ENCODE measurements at places on chromosomes 1 and 21. TPM values are rescaled to one million over a fixed set of nuclear protein-coding genes. Genes with fewer than 3 reads are reported as not detected.
A peak's percentile ranks its signal among the peaks of the same experiment; 100 is the strongest.

DNA sequence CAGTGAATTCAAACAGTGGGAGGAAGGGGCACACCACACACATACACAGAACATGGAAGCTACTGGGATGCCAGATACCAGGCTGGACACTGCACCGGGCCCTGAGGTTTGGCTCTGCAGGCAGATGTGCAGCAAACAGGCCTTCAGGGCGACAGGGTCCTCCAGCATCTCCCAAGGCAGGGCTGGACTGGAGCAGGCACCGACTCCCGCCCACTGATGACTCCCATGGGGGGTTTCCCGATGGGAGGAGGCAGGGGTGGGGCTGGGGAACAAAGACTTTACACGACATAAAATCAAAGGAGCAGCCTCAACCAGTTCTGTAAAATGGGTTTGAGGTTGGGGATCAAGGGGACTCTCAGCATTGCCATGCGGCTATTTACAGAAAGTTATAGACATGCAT is 118.1 kb downstream of the SYT2 start:
- no peak for ATAC-seq

- no peak for ATAC-seq
Observed at GRCh38 chr1:181191494-181192040, 103.1 kb downstream of the IER5 start.

GRCh38 chr1:84426376-84426775 is 28.1 kb downstream of the DNASE2B start:
- no peak for ATAC-seq

DNA sequence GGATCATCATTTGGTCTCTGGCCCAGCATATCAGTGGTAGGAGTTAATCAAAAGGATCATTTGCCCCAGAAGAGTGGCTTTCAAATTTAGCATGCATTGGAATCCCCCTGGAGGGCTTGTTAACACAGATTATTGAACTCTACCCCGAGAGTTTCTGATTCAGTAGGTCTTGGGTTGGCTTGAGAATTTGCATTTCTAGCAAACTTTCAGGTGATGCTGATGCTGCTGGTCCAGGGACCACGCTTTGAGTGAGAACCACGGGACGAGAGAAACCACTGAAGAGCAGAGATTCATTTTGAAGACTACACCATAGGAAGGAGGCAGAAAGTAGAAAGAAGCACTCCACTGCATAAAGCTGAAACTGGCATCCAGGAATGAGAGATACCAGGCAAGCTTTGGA is 81.3 kb upstream of the DUSP10 start:
- ATAC-seq = peak; percentile 24

DNA sequence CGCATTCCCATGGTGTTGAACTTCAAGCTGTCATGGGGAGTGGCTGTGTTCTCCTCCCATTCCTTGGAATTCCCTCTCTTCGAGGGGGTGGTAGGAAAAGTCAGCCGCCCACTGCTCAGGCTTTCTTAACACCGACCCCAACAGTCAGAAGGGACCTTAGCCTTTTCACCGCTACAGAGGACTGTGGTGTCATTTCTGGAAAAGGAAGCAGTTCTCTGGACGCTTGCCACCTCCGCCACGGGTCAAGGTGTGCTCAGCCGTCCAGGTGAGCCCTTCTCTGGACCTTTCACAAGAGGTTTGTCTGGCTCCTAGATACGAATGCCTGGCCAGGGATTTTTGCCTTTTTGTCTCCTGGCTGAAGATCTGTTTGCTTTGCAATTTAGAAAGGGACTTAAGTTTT is 31.8 kb downstream of the CLIC6 start:
- no peak for ATAC-seq

DNA sequence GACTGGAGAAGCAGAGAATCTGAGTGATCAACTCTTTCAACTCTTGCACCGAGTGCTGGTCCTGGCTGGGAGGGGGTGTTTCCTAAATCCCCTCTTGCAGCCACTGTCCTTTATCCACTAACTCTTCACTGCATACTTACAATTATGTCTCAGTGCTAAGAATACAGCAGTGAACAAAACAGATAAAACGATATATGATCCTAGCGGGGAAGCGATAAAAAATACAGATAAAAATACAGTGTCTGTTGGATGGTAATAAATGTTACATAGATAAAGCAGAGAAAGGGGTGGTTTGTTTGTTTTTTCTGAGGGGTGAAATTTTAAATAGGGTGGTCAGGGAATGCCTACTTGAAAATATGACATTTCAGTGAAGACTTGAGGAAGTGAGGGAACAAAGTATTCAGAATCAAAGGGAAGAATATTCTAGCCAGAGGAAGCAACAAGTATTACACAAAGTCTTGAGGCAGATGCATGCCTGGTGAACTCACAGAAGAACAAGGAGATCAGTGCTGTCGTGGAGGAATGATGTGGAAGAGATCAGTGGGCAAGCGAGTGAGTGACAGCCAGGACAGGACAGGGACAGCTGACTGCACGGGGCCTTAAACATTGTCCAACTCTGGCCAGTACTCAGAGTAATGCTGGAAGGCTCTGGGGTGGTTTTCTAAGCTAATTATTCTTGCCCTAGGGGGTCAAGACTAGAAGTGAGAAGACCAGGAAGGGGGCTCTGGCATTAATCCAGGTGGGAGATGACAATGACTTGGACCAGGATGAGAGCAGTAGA is 110.0 kb downstream of the APP start:
- no peak for ATAC-seq

GRCh38 chr1:238826891-238827290 is 559.5 kb upstream of the CHRM3 start:
- ATAC-seq = no peak

- ATAC-seq = no peak
Observed at GRCh38 chr1:29630756-29631155, 394.4 kb downstream of the PTPRU start.

GRCh38 chr1:37866491-37866890 is 7.1 kb upstream of the MTF1 start:
- no peak for ATAC-seq

Gene NEXN
- total RNA-seq = not detected

DNA sequence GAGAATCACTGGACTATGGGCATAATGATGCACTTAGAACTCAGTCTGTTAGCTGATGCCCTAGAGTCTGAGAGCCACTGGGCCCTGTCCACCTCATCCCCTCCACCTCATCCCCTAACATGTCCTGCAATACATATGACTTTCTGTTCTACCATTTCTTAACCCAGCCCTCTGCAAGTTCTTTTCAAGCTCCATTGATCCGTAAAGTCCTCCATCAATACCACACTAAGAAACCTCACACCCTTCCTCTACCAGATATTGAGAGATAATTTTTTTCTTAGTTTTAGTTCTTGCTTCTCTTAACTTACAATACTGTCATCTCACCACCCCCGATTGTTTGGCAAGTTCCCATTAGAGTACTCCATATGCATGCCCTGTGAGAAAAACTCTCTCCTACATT is 22.1 kb downstream of the FCRL4 start:
- no peak for ATAC-seq

DNA sequence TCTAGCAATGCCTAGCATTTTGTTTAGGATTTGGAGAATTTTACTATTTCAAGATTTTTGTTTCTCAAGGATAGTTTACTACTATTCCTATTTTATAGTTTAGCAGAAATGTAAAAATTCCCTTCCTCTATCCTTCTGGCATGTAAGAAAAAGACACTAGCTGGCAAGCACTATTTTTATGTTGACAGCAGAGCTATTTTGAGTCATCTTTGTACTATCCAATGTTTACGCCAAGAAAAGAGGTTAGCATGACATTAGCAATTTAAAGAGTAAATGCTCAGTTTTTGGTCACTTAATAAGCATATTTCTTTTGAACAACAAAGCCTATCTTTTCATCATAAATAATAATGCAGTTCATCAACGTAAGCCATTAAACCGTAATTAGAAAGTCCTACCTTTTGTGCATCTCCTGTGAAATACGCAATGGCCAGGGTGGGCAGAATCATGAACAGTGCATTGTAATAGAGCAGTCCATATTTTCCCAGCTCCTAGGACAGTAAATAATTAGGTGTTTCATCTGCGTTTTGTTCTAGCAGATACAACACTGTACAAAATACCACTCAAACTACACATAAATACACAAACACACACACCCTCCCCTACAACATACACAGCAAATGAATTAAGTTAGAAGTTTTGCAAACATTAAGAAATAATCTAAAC is 12.0 kb downstream of the SLC35D1 start:
- no peak for ATAC-seq
